ENCODE measurements at places on chromosomes 12 and 14. TPM values are rescaled to one million over a fixed set of nuclear protein-coding genes. Genes with fewer than 3 reads are reported as not detected.

DNA sequence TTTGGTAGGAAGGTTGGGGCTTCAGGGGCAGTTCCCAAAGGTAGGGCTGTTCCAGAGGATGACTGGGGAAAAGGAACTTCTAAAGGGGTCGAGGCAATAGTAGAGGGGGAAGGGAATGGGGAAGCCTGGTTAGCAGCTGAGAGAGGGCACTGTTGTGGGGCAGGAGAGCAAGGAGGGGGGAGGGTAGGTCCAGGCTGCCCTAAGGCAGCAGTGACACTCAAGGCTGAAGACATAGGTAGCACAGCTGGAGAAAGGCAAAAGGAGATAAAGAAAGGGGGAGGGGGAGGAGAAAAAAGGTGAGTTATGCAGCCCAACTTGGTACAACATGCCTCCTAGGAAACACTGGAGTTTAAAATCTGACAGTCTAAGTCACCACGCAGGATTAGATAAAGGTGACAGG is 3.9 kb downstream of the NACA start:
- H3K4me1 ChIP-seq = peaks cover 38% of the 10 kb centered on the region
- H3K36me3 ChIP-seq = peaks cover 51% of the 10 kb centered on the region
- no peaks in the 10 kb centered on the region for H3K27me3 ChIP-seq
- no peak overlapping the region for H3K4me3 ChIP-seq
- no peak for DNase-seq
- H3K27ac ChIP-seq = no peak overlapping the region

GRCh38 chr12:41014643-41015020 is 173.5 kb upstream of the PDZRN4 start:
- no peaks in the 10 kb centered on the region for H3K36me3 ChIP-seq
- H3K4me1 ChIP-seq = no peaks in the 10 kb centered on the region
- DNase-seq = no peak
- no peak overlapping the region for H3K27ac ChIP-seq

- H3K27ac ChIP-seq = no peak overlapping the region
- no peak for DNase-seq
- no peak overlapping the region for H3K4me3 ChIP-seq
- no peaks in the 10 kb centered on the region for H3K27me3 ChIP-seq
- peaks cover 15% of the 10 kb centered on the region for H3K4me1 ChIP-seq
Observed at GRCh38 chr14:75604979-75605851, 26.8 kb downstream of the FLVCR2 start.

Gene LRTM2
- polyA plus RNA-seq = 0.13 TPM

DNA sequence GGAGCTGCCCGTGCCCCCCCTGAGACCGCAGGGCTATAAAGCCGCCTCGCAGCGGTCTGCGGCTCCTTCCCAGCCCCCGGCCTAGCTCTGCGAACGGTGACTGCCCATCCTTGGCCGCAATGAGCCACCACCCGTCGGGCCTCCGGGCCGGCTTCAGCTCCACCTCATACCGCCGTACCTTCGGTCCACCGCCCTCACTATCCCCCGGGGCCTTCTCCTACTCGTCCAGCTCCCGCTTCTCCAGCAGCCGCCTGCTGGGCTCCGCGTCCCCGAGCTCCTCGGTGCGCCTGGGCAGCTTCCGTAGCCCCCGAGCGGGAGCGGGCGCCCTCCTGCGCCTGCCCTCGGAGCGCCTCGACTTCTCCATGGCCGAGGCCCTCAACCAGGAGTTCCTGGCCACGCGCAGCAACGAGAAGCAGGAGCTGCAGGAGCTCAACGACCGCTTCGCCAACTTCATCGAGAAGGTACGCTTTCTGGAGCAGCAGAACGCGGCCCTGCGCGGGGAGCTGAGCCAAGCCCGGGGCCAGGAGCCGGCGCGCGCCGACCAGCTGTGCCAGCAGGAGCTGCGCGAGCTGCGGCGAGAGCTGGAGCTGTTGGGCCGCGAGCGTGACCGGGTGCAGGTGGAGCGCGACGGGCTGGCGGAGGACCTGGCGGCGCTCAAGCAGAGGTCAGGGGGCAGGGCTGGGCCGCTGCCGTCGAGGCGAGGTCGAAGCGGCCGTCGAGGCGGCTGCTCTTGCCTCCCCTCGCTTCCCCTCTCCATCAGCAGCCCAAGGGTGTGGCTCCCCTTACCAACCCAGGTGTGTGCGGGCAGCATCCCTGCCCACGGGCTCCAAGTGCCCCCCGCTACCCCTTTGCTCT is at the start of gene PRPH:
Gene PRPH (plus strand): TSS at position 66 of the 855 bp plus-strand sequence. CDS start 54 bp downstream, at position 120.
- DNase-seq = no peak
- no peaks in the 10 kb centered on the region for H3K36me3 ChIP-seq
- peaks cover 18% of the 10 kb centered on the region for H3K4me1 ChIP-seq
- peak within 1 kb of the TSS; percentile 24 for H3K27ac ChIP-seq
- H3K4me3 ChIP-seq = peak within 1 kb of the TSS; percentile 24
- peaks cover 76% of the 10 kb centered on the region for H3K27me3 ChIP-seq

- peaks cover 38% of the 10 kb centered on the region for H3K36me3 ChIP-seq
- H3K4me1 ChIP-seq = no peaks in the 10 kb centered on the region
- no peak overlapping the region for H3K4me3 ChIP-seq
- H3K27me3 ChIP-seq = no peaks in the 10 kb centered on the region
Observed at GRCh38 chr12:88084210-88084609, 55.0 kb upstream of the C12orf50 start.

DNA sequence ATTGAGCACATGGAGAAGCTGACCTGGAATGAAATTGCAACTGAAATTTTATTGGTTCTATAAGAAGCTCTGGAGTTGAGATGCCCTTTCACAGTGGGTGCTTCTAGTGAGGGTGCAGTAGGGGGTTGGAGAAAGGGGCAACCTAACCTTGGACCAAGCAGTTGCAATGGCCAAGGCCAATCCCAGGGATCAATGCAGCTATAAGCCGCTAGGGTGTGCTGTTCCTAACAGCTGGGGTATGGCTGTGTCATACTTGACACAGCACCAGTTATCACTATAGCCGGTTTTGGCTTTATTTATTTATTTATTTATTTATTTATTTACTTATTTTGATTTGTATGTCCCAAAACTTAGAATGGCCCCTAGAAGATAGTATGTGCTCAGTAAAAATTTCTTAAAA is 505.9 kb downstream of the FLRT2 start:
- H3K4me3 ChIP-seq = no peak overlapping the region
- H3K27ac ChIP-seq = no peak overlapping the region
- no peak for DNase-seq
- H3K36me3 ChIP-seq = no peaks in the 10 kb centered on the region

- H3K4me3 ChIP-seq = no peak overlapping the region
- no peak for DNase-seq
- H3K27ac ChIP-seq = peak overlapping the region; percentile 88
- peaks cover 96% of the 10 kb centered on the region for H3K4me1 ChIP-seq
- H3K36me3 ChIP-seq = peaks cover 25% of the 10 kb centered on the region
- H3K27me3 ChIP-seq = no peaks in the 10 kb centered on the region
Observed at GRCh38 chr12:6231359-6232268, 31.4 kb downstream of the CD9 start.

DNA sequence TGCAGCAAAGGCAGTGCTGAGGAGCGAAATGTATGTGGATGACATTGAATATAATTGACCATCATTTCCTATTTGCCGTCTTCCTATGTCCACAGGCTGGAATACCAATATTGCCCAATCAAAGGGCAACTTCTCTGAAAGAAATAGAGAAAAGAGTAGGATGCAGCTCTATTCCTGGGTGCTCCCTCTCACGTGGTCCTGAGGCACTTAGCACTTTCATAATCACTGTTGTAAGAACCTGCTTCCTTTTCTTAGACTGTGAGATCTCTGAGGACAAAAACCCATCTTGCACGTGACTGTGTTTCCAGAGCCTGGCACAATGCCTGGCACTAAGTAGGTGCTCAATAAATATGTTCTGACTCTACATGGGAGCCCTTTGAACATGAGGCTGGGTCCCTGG is 122.7 kb upstream of the CPM start:
- H3K4me1 ChIP-seq = peaks cover 9% of the 10 kb centered on the region
- no peak for DNase-seq
- H3K4me3 ChIP-seq = no peak overlapping the region
- H3K27me3 ChIP-seq = no peaks in the 10 kb centered on the region

- no peak for DNase-seq
- no peak overlapping the region for H3K27ac ChIP-seq
- no peaks in the 10 kb centered on the region for H3K27me3 ChIP-seq
- H3K4me3 ChIP-seq = no peak overlapping the region
Observed at GRCh38 chr12:21906919-21907493, 34.2 kb downstream of the ABCC9 start.

Measured in large intestine (tissue), 12 donors.